T-helper 17 cell (primary cell): ENCODE measurements at places on chromosomes 13 and 19. TPM values are rescaled to one million over a fixed set of nuclear protein-coding genes. Genes with fewer than 3 reads are reported as not detected.
A peak's percentile ranks its signal among the peaks of the same experiment; 100 is the strongest.

GRCh38 chr19:10104665-10105508 is 1.3 kb upstream of the PPAN start:
- peaks cover 4% of the 10 kb centered on the region for H3K36me3 ChIP-seq
- peak overlapping the region; percentile 88 for H3K4me3 ChIP-seq

ZNF829 gene
- 3.9 TPM for total RNA-seq

- H3K27me3 ChIP-seq = no peaks in the 10 kb centered on the region
- H3K27ac ChIP-seq = no peak overlapping the region
- H3K4me3 ChIP-seq = no peak overlapping the region
- no peak for DNase-seq
- H3K4me1 ChIP-seq = peaks cover 6% of the 10 kb centered on the region
Measured at GRCh38 chr13:23810685-23811240, 78.4 kb downstream of the MIPEP start.

- DNase-seq = no peak
- peaks cover 16% of the 10 kb centered on the region for H3K27me3 ChIP-seq
- no peaks in the 10 kb centered on the region for H3K36me3 ChIP-seq
- no peak overlapping the region for H3K4me3 ChIP-seq
Measured at GRCh38 chr19:16949496-16950023, 60.8 kb downstream of the F2RL3 start.

DNA sequence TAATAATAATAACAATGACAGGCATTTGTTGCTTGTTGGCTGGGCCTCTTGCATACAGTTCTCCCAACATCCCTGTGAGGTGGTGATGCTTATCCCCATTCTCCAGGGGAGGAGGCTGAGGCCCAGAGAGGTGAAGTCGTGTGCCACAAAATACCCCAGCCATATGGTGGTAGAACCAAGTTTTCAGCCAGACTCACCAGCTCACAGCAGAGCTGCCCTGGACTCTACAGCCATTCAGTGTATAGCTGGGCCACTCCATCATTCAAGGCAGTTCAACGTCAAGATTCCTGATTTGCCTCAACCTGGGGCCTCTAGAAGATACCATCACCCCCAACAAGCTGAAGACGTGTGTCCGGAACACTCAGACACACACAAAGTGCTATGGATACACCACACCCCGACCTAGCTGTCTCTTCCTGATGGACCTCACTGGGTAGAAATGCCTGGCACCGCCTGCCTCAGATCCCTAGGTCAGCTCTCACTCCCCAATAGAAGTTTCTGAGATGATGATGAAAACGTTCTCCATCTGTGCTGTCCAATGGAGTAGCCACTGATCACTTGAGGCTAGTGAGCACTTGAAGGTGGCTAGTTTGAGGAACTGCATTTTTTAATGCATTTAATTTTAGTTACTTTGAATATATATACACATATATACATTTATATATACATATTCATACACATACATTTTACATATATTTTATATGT is 4.3 kb upstream of the CEACAM19 start:
- peaks cover 2% of the 10 kb centered on the region for H3K36me3 ChIP-seq
- no peak for DNase-seq
- H3K27ac ChIP-seq = no peak overlapping the region
- H3K27me3 ChIP-seq = peaks cover 8% of the 10 kb centered on the region
- no peak overlapping the region for H3K4me3 ChIP-seq
